ENCODE measurements at places on chromosomes 1 and 21.

DNA sequence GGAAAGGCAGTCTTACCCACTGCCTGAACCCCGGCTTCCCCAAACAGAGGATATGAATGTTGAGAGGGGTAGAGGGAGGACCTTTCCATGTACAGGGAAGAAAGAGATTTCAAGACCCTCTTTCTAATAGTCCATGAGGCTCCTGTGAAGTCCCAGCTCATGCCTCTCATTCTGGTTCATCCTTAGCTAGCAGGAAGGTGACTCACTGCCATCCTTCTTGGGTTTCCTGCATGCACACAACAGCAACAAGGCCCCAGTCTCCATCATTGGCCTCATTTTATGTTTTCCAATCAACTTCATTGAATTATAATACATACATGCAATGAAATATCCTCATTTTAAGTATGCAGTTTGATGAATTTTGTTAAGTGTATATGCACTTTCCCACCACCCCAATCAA lies 46.2 kb downstream of the SYT2 start:
- no peak for DNase-seq

DNA sequence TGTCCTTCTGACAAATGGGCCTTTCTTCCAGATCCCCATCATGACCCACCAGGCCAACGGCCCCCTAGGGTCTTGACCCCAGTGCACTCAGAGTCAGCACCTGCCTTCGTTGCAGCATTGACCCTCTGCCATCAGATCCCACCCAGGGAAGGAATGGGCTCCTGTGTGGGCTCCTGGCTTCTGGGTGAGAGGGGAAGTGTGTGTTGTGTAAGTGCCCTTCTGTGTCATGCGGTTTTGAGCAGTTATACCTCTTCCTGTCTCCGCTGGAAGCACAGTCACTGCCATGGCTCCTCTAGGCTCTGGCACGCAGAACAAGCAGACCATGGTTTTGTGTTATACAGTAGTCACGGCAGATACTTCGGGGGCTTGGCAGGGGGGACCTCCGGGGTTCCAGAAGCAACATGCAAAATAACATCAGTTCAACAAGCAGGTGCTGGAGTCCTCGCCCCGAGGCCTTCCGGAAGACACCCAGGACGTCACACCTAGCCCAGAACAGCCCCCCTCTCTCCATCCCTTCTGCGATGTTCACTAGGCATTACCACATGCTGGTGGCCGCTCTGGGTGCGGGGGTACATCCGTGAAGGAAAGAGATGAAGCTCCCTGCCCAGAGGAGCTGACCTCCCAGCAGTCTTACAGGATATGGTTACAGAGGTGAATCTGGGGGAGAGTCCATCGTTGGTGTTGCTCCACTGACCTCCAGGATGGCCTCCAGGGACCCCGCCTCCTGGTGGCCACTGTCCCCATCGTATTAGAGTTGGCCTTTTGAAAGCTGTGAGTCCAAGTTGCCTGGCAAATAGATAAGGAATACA lies 17.4 kb upstream of the KCNAB2 start:
- DNase-seq, result no peak

GRCh38 chr21:31526040-31526439 lies 133.5 kb upstream of the SOD1 start:
- DNase-seq, result no peak

- no peak for DNase-seq
Observed at GRCh38 chr21:34279285-34279684, 84.5 kb upstream of the KCNE2 start.

DNA sequence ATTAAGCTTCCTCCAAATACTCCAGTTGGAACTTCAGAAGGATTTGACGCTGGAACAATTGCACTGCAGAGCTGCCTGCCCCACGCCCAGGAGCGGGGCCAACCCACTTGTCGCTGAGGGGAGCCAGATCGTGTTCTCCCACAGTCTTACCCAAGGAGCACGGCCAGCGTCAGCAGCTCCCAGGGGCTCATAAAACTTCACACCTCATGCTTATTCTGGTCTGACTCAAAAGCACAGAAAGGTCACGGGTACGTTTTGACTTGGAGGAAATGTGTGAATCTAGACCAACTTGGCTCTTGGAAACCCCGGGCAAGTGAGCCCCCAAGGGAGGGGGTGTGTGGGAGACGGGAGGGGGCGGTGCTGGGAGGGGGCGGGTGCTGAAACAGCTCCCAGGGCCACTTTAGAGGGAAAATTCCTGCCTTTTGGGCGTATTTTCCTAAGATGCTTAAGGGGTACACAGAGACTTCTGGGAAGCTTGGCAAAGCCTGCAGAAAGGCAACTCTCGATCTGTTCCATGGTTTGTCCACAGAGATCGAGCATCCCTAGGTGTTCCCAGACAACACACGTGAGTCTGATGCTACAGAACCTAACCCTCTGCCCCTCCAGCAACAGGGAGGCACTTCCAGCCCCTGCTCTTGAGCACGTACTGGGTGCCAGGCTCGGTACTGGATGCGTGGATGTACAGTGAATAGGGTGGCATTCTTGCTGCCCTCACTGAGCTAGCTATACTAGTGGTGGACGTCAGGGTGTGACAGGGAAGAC lies 98.9 kb downstream of the DHRS3 start:
- DNase-seq, result peak; percentile 62

GRCh38 chr1:212613440-212614335 lies 5.1 kb downstream of the ATF3 start:
- DNase-seq, result peak; percentile 82

DNA sequence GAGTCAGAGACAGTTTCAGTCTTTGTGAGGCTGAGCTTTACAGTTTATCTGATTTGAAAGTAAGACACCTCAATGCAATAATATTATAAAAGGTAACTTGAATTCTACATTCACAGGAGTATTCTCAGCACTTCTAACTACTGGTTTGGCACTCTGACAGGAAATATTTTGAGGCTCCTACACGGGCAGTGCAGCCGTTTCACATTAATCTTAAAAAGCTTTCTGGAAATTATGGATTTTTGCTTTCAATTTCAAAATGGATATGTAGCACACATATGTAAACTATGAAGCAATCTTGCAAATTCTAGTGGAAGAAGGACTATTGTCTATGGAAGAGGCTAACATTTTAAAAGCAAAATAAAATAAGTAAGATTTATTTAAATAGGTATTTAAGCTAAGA lies 262.9 kb upstream of the SNX7 start:
- peak; percentile 8 for DNase-seq

- no peak for DNase-seq
Observed at GRCh38 chr1:11944358-11944931, 9.9 kb downstream of the PLOD1 start.

GRCh38 chr1:243623841-243624240 lies 226.2 kb downstream of the AKT3 start:
- DNase-seq, result no peak

GRCh38 chr1:178031856-178032320 lies 62.0 kb upstream of the RASAL2 start:
- DNase-seq, result peak; percentile 94

GRCh38 chr21:35249636-35250035 lies 200.5 kb upstream of the RUNX1 start:
- DNase-seq, result no peak

- DNase-seq, result no peak
Observed at GRCh38 chr1:164311377-164311776, 247.6 kb upstream of the PBX1 start.

DNA sequence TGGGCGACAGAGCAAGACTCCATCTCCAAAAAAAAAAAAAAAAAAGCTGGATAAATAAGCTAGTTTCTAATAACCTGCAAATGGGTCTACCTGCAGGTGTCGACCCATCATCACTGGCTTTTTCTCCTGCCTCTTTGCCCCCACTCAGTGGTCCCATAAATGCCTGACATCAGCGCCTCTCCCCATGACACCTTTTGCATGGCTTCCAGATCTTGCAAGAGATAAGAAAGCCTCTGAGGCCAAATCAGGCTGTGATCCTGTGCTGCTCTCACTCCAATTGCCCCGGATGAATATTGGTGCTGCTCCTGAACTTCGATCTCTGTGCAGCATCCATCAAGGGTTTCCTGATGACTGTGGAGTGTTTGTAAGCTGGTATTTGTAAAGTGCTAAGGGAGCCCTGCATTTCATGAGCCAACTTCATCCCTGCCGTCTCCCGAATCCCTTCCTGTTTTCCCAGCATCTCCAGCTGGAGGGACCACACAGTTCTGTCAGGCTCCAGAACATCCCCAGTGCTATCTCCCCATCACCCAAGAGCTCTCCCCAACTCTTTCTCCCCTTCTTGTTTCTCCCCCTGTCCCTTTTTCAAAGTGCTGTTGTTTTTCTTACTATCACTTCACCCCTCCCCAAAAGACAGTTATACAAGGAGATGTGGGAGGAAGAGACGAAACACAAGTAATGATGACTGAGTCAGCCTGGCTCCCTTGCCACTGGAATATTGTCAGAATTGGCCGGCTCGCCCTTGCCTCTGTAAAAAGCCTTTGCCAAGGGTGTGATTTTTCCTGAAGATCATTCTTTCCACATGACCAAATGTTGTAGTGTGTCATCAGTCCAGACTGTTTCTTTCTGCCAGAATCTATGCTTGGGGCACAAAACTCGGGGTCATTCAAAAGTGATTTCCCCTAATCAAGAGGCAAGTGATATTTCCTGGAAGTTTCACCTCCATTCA lies 2.8 kb upstream of the EFHD2 start:
- peak; percentile 93 for DNase-seq

DNA sequence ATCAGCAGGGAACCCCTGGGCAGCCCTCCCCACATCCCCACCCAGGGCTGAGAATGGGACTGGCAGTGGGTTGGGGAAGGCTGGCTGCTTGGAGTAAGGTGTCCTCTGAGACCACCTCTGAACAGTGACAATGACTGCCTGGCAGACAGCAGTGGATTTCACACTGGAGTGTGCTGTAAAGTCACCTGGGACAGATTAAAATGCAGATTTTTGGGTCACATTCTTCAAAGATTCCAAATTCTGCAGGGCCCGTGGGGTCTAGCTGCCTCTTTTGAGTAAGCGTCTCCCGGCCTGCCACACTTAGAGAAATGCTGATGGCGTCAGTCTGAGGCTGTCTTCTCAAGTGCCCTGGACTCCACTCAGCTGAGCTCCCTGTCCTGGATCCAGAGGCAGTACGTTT lies 164.5 kb downstream of the GRIK3 start:
- DNase-seq, result no peak

GRCh38 chr1:101440485-101440884 lies 203.7 kb downstream of the S1PR1 start:
- no peak for DNase-seq

- no peak for DNase-seq
Observed at GRCh38 chr1:2628933-2629626, 3.7 kb downstream of the MMEL1 start.

DNA sequence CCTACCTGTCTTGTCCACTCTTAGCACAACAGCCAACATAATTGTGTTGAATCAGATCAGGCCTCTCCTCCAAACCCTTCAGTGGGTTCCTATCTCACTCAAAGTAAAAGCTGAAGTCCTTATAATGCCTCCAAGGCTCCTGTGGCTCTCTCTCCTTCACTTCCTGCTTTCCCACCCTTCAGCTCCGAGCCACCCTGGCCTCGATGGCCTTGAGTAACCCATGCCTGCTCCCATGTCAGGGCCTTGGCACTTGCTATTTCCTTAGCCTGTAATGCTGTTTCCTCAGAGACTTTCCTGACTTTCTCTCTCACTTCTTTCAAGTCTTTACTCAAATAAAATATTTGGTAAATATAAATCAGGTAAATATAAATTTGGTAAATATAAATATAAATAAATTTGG lies 8.1 kb upstream of the PLEKHM2 start:
- DNase-seq, result no peak

DNA sequence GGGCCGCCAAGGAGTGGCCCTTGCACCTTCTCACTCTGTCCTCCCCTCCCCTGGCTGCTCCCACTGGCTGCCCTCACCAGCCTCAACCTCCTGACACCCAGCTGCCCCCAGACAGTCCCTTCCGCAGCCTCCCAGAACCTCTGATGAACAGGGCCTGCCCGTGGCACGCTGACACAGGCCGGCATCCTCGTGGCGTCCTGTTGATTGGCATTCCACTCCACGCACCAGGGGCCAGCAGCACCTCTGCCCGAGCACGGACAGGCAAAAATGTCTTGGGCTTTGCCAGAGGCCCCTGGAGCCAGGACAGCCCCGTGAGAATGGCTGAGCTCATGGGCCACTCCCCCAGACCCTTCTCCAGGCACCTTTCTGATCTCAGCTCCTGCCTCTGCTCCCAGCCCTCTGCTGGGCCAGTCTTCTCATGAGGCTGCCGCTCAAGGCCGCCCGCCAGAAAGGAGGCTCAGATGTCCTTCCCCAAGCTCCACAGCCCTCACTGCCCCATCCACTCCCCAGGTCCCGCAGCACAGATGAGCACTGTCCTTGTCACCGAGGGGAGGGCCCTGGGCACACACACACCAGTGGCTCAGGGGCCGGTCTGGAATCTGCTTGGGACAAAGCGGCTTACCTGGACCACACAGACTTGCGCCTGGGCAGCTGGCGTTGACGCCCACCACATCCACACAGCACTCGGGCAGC lies 15.8 kb upstream of the RNF223 start:
- no peak for DNase-seq

DNA sequence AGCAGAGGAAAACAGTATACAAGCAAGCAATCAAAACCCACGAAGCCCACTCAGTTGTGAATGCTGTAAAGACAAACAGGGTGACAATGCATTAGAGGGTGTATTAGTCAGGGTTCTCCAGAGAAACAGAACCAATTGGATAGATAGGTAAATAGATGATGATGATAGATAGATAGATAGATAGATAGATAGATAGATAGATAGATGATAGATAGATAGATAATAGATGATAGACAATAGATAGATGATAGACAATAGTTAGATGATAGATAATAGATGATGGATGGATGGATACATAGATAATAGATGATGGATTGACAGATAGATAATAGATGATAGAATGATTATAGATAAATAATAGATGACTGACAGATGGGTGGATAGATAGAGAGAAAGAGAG lies 48.3 kb downstream of the LRRC38 start:
- no peak for DNase-seq

GRCh38 chr1:178122283-178122682 lies 28.4 kb downstream of the RASAL2 start:
- no peak for DNase-seq

DNA sequence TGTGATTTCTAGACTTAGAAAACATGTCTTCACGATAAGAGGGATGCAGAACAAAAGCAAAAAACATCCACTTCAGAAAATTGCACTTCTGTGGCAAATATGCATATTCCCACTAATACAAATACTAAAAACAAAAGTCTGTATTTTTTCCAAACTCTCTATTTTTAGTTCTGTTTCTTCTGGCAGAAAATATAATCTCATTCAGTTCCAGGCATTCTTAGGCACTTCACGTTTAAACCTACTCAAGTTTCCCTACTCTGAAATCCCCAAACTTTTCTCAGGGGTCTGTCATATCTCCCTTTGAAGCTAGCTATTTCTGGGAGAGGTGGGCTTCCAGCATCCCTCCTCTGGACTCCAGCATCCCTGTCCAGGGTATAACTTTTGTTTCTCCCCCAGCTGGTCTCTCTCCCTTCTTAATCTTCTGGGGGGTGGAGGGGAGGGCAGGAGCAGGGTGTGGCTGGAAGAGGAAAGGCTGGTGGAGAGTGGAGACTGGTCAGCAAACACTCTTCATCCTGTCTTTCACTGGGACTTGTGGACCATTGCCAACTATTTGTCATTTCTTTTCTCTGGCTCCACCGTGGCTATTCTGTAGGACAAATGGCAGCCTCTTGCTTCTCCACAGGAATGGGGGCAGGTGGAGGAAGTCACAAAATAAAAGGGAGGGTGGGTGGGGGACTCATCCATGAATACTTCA lies 19.6 kb upstream of the NCF2 start:
- DNase-seq, result no peak
